ENCODE measurements at places on chromosomes 2 and 18.

DNA sequence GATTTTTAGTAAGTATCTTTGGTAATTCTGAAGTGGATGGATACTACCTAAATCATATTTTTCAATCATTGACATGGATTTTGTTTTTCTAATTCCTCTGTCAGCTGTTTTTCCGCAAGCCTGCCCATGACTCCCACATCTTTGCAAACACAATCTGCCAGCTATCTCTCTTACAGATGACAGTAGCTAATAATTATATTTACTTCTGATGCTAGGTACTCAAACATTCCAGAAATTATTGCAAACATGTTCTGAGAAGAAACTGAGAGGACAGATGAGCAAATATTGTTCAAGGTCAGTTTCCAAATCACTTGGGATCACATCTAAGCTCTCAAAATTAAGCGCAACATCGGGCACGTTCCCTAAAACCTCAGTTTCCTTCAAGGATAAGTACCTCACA, 270.0 kb upstream of the CDH19 start:
- no peak for DNase-seq

- no peak for DNase-seq
Measured at GRCh38 chr2:20596973-20597859, 53.7 kb downstream of the HS1BP3 start.

DNA sequence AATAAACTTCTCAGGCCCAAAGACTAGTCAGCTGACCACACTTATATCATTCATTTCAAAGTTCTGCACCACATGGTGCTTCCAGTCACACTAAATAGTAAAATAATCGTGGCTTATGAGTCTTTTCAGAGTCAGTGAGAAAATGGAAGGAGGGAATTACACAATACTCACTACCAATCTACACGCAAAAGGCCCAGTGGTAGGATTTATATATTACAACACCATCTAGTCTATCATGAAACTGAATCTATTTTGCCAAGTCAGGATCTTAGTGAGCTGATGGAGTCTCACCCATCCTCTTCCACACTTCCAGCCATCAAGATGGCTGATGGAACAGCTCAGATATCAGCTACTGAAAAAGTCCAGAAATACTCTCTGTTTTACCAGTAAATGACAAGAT, 21.9 kb downstream of the INO80D start:
- no peak for DNase-seq

DNA sequence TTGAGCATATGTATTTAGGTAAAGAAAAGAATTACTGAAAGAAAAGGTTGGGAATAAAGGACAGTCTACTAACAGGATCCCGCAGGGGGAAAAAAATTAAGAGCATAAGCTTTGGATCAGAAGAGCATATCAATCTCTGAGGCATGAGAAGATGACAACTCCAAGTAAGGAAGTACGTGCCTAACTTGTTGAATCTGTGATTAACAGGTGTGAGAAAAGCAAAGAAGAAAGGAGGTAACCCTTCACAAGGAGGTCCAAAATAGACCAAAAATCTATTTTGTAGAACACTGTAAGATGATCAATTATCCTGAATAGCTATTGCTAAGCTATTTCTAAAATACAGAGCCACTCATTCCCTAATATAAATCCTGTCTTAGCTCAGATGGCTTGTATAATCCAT, 32.8 kb downstream of the TRIP12 start:
- no peak for DNase-seq

DNA sequence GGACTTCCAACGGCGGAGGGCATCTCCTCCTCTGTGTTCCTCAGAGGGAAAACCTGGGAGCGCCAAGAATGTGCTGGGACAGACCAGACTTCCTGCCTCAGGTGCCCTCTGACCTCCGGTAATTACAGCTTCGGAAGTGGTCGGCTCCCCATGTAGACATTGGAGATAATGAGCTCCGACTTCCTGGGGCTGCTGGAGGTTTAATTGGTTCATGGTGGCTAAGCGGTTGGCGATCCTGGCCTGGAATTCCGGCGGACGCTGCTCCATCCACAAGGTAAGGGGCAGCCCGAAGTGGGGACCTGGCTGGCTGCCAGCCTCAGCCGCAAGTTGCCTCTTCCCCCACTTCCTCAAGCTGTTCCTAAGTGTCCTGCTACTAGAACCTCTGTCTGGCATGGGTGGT, 83.2 kb upstream of the EPC2 start:
- no peak for DNase-seq

DNA sequence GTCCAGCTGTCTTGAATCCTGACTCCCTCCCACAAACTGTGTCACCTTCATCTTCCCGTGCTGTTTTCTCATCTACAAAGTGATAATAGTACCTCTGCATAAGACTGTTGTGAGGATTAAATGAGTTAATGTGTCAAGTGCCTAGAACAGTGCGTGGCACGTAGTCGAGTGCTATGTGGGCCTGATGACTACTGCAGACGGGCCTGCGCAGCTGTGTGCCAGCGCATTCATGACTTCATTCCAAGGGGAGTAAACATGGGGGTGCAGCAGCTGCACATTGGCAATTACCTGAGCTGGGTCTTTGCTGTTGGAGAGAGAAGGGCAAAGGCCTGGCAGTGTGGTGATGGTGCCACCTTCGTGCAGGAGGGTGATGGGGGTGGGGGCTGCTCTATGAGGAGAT, 5.0 kb downstream of the TEX44 start:
- DNase-seq, result no peak

DNA sequence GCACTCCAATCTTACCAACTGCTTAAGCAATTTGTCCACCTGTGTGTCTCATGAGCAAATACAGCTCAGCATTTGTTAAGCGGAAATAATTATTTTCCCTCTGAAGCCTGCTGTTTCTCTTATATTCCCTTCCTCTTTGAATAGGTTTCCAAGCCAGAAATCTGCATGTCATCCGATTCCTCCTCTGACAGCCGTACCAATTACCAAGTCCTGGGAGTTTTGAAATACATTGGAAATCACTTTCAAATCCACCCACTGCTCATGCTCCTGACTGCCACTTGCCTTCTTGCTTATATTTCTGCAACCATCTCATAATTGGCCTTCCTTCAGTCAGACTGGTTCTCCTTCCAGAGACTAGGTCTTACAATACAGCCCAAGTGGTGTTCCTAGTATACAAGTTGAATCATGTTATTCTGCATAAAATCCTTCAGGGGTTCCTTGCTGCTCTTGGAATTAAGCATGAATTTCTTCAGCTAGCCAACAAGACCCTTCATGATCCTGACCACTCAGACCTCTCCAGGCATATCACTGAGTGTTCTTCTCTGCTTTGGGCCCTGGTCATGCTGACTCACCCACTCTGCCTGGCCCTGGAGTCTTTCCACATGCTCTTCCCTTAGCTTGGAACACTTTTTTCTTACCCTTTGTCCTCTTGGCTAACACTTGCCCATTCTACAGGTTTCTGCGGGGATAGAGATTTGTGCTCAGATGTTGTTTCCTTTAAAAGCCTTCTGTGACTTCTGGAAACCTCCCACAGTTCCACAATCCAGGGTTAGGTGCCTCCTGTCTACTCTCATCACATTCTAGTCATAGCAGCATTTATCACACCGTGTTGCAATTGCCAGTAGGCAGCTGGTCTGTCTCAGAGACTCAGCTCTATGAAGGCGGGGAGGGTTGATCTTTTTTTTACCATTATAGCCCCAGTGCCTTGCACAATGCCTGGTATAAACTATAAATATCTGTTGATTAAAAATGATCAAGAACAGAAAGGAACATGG, 157.6 kb downstream of the ARL6IP6 start:
- DNase-seq, result no peak

DNA sequence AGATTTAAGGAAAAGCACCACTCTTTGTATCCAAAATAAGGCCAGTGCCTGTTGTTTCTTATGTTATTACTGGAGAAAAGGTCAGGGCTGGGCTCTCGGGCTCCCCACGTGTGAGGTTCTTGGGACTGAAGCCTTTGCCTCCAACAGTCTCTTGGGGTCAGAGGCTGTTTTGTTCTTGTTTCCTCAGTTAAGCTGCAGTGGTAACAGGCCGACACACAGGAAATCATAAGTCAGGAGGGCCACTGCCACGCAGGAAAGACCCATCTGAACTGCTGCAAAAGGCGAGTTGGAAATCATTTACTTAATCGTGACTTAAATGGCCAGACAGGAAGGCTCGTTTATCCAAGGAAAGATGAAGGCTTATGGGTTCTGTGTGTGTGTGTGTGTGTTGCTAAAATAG, 30.3 kb upstream of the IL37 start:
- DNase-seq, result no peak

DNA sequence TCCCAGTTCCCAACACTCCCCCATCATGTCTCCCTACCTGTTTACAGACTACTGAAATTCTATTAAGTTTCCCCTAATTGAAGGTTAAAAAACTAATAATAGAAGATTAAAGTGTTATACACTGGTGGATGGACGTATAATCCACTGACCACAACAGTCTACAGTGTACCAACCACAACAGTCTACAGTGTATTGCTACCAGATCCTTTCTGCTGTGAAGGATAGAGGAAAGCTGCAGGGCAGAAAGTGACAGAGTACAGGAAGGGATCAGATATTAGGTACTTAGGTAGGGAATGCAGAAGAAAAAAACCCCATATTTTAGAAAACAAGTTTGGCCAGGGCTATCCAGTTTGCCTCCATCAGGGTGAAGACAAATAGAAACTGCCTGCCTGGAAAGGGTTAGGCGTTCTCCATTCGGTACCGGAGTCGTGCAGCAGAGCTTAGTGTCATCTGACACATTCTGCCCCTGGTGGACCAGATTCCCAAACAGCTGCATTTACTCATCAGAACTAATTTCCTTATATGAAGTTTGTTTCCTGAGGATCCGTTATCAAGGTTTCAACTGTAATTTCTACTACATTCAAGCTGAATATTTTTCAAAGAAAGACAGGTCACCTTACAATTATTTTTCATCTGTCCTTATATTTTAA, 49.9 kb downstream of the KLF7 start:
- DNase-seq, result no peak

- DNase-seq, result no peak
Measured at GRCh38 chr2:165113414-165113813, 90.4 kb downstream of the SCN3A start.

DNA sequence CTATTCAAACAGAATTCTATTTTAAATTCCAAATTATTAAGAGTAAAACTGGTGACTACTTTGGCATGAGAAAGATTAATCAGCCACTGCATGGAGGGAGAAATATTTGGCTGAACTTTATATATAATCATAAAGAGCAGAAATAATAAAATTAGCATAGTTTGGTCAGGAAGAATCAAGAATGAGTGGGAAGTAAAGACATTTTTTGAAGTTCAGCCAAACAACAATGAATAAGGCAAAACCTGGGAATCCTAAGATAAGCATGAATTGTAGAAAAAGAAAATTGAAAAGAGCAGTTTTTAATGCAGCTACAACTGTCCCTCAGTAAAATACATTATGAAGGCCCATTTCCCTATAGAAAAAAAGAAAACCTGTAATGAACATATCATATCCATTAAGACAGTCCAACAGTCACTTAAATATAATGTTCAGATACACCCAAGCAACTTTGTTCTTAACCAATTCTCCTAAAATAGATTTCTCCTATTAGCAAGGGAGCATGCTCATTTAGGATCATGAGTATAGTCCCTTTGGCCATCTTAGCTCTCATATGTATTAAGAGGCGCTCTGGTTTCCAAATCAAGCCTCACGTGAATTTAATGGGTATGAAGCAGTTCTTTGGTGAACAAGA, 6.5 kb downstream of the TMEM17 start:
- DNase-seq, result no peak

GRCh38 chr18:22432657-22433137, 15.0 kb upstream of the CTAGE1 start:
- no peak for DNase-seq

DNA sequence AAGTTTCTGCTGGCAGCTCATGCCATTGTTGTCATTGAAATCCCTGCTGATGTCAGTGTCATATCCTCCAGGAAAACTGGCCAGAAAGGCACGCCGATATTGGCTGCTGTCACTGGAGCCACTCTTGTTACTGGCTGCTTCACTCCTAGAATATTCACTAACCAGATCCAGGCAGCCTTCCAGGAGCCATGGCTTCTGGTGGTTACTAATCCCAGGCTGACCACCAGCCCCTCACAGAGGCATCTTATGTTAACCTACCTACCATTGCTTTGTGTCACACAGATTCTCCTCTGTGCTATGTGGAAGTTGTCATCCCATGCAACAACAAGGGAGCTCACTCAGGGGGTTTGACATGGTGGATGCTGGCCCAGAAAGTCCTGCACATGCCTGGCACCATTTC, 27.0 kb upstream of the MTX2 start:
- no peak for DNase-seq

DNA sequence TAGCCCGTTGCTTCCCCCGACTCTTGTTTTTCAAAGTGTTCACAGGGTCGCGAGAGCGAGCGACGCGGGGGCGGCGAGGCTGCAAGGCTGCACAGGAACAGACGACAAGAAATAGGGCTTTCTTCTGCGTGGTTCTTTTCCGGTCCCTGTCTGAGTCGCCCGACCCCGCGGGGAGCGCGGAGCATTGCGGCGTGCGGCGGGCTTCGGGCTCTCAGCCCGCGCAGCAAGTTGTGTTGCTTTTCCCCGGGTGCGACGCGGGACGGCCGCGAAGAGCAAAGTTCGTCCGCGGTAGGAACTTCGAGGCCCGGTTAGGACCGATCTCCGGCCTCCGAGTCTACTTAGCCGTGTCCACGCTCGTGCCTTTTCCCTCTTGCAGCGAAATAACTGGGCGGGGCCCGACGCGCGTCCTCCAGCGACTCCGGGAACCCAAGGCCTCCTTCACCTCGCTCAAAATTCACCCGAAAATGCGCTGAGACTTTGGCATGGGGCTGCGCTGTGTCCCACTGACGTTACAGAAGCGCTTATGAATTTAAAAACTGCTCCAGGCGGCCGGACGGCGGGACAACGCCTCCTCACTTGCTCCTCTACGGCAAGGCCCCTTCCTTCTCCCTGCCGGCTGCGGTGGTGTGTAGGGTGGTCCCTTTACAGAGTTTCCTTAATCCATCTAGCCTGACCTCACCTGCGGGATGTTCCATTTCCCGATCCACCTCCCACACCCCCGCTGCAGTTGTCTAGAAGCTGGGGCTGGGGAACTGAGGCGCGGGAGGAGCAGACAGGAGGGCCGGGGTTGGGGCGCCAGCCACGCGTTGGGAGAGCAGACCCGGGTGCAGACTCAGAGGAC, 1.5 kb upstream of the BCL2L11 start:
- DNase-seq, result no peak

- DNase-seq, result no peak
Measured at GRCh38 chr18:51639541-51639940, 442.1 kb upstream of the MEX3C start.

DNA sequence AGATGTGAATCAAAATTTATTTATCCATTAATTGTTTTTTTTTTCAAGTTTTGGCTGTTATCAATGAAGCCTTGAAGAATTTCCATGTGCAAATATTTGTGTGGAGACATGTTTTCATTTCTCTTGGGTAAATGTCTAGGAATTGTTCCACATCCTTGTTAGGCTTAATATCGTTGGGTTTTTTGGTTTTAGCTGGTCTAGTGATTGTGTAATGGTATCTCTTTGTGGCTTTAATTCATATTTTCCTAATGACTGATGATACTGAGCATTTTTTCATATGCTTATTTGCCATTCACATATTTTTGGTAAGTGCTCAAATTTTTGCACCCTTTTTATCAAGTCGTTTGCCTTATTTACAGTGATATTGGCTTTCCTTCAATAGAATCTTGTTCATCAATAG, 250.3 kb upstream of the EPHA4 start:
- DNase-seq, result no peak

Measured in HL-60 (cell line).